IPS DF 19.7 (cell line): ENCODE measurements at places on chromosomes 7 and 10.

- no peak for DNase-seq
These were observed 78.2 kb downstream of the CCSER2 start for GRCh38 chr10:84406561-84406960.

- DNase-seq = no peak
These were observed 562 bp upstream of the ADGRA1 start for GRCh38 chr10:133087045-133087678.

GRCh38 chr7:135286876-135287275, 53.2 kb downstream of the STRA8 start:
- DNase-seq = no peak

DNA sequence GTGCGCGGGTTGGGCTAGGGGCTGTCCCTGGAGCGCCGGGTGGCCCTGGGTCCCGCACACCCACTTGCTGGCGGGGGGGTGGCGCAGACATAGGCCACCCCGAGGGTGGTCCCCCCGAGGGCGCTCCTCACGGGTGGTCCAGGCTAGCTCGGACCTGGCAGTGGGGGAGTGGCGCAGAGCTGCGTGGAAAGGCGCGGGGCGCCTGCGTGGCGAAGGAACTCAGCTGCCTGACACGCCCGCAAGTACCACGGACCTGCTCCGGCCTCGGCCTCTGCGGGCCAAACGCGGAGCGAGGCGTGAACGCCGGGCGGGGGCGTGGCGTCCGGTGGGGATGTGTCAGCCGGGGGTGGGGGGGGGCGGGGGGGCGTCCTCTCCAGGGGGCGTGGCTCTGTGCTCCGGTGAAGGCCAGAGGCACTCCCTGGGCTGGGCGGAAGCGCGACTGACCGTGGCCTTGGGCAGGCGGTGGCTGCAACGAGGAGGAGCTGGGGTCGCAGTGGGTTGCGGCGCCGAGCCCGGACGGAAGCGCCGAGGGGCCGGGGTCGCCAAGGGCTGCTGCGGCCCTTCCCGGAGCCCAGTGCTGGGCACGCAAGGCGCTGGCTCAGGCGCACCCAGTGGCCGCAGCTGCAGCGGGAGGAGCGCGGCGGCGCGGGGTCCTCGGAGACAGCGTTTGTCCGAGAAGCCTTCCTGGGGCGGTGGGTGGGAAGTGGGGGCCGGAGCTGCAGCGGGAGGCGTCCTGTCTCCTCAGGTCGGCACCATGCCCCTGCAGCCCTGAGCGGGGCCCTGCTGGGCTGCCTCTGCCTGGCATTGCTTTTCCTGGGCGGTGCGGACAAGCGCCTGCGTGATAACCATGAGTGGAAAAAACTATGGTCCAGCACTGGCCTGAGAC, 58.9 kb upstream of the NUPR2 start:
- no peak for DNase-seq

DNA sequence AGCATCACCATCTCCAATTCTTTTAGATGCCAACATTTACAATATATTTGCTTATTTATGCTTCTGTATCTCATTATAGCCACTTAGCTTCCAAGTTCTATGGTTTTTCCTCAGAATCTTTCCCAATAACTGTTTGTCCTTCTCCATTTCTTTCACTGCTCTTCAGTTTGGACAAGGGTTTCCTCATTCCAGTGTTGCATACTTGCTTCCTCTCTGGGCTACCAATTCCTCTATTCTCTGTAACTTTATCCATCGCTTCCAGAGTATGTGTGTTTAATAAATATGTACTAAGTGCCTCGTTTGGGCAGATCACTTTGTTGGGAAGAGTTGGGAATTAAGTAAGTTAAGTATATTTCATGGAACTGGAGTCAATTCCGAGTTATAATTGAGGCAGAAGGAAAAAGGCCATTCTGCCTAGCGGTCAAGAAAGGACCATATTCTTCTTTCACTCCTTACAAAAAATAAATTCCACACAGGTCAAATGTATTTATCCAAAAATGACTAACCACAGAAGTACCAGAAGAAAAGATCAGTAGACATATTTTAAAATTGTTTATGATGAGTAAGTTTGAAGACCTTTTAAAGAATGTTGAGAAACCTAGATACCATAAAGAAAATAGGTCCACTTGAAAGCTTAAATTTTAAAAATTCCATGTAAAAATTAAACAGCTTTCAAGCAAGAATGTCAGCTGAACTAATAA, 10.8 kb downstream of the STAMBPL1 start:
- no peak for DNase-seq

- no peak for DNase-seq
These were observed 10.0 kb upstream of the PCGF5 start for GRCh38 chr10:91210435-91210834.

DNA sequence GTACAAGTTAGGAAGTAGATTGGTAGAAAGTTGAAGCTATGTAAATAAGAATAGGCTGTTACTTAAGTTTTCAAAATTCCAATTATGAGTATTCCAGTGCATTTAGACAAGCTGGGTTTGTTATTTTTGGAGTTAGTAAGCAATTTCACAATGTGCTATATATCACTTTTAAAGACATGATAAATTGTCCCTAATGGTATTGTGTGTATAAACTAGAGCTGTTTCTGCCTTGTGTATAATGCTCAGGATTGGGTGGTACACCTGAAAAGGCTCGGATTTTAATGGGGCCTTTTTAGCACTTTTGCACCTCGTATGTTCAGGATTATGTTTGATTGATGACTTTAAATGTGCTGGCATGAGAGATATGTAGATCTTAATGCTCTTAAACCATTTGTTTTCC, 175.8 kb downstream of the VTI1A start:
- DNase-seq = no peak

DNA sequence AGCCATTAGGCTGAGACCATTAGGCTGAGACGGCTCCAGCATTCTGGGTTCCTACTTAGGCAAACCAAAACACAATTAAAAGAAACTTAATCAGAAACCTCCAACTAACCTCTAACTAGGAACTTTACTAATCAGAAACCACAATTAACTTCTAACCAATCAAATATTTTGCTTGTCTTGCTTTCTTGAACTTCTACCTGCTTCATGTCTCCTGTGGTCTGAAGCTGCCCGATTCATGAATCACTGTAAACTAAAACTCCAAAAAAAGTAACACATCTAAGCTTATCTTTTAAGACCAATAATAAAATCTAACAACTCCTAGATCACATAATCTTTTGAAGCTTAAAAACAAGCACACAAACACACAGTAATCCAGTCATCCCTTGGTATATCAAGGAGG, 76.1 kb downstream of the PDSS1 start:
- DNase-seq = no peak

- no peak for DNase-seq
These were observed 39.0 kb upstream of the KIF5B start for GRCh38 chr10:32095116-32095733.

DNA sequence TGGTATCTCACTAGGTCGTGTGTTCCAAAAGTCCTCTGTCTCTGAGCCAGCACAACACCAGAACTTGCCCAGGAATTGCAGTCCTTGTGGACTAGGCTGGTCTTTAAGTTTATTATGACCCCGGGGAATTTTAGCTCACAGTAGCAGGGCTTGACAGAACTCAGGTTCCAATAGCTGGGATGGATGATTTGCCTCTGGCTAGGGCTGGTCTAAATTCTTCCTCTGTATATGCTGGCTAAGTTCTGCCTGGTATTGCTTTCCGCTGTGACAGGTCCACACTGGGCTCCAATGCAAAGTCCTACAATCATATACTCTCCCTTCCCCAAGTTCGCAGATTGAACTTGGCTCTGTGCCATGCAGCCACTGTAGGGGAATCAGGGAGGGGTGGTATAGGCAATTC, 52.5 kb downstream of the FAS start:
- no peak for DNase-seq

GRCh38 chr7:66055321-66055956, 20.2 kb upstream of the ASL start:
- no peak for DNase-seq
